GM23248 (cell line): ENCODE measurements at places on chromosomes 16 and 17.
A peak's percentile ranks its signal among the peaks of the same experiment; 100 is the strongest.

GRCh38 chr16:11526655-11527350 is 59.9 kb downstream of the LITAF start:
- peak; percentile 19 for DNase-seq

- no peak for DNase-seq
Observed at GRCh38 chr16:51137097-51137496, 14.0 kb downstream of the SALL1 start.

- DNase-seq: no peak
Observed at GRCh38 chr16:84143081-84143480, 1.9 kb downstream of the HSDL1 start.

GRCh38 chr16:25030420-25031131 is 15.4 kb upstream of the ARHGAP17 start:
- DNase-seq: no peak

DNA sequence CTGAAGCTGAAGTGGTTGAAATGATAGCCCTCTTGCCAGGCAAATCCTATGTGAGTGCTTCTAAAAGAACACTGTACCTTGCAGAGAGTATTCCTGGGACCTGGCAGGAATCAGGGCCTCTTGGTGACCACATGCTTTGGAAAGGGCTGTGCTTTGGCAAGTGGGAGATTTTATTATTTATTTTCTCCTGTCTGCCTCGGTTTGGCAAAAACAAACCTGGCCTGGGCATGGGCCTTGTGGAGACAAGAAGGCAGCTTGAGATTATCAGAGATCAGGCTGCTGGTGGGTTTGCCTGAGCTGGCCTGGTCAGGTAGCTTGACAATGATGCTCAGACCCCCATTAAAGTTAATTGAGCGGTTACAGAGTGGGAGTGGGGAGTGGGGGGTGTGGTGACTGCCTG is 24.6 kb downstream of the ABCC1 start:
- DNase-seq: no peak

DNA sequence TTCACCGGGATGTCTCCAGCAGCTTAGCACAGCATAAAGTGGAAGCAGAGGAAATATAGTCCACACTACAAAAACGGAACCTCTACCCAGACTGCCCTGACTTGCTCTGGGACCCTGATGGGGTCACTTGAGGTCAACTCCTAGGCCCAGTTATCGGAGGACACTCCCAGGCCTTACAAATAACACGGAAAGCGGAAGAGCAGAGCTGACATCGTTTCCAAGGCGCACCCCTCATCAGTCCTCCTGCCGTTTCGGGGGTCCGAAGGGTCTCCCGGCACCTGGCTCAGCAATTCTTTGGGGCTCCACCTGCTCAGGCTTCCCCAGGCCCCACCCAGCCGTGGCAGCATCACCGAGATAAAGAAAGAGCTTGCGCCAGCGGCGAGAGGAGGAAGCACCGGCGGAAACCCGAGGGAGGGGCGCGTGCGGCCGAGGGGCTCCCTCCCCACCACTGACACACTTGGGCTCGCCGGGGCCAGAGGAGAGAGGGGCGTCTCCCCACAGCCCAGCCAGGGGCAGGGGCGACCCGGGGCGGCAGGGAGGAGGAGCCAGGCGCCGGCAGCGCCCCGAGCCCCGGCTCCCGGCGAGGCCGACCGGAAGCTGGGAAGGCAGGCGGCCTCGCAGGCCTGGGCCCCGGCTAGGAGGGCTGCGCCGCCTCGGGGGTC is 727 bp downstream of the CORO7 start:
- peak; percentile 62 for DNase-seq

DNA sequence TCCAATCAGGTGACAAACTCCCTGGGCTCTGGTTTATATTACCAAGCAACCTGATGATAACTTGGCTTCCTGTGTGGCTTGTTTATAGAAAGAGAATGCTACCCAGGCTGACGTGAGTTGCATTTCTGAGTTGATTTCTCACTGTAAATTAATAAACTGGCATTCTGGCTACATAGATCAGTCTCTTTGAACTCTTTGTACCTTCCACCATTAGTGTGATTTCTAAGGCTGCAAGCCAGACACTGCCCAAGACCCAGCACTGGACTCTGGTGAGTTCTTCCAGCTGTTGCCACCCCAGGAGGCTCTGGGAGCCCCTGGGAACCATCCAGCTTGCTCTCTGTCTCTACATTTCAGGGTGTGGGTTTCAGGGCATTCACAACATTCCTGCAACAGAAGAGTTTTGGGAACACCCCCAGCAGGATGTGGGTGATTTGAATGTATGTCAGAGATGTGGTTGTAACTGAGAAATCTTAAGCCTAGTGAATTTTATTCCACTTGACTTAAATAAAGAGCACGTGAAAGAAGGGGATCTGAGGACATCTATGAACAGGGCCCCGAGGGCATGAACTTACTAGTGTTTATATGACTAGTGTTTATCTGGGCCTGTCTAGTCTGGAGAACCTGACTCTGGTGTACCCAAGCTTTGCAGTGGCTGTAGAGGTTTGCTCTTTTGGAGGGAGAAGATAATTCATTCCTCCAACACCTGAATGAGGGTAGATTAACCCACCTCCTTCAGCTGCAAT is 30.3 kb upstream of the LRRC37A start:
- peak; percentile 81 for DNase-seq

- DNase-seq: no peak
Observed at GRCh38 chr16:13480801-13481200, 439.2 kb upstream of the ERCC4 start.

DNA sequence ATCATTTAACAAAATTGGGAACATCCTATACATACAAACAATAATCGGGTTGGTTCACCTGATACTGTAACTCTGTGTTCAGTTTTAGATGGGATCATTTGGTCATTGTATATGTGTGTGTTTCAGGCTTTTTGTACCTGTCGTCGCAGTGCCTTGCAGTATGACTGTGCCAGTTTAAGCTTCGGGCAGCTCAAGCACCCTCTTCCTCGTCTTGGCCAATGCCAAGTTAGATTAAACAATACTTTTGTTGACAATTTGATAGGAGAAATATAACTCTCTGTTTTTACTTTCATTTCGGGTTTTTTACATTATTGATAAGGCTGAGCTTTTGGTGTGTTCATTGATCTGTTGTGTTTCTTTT is 37.0 kb upstream of the ARHGAP17 start:
- no peak for DNase-seq
